NCI-H774 (cell line): ENCODE measurements at places on chromosomes 6 and 20.

DNA sequence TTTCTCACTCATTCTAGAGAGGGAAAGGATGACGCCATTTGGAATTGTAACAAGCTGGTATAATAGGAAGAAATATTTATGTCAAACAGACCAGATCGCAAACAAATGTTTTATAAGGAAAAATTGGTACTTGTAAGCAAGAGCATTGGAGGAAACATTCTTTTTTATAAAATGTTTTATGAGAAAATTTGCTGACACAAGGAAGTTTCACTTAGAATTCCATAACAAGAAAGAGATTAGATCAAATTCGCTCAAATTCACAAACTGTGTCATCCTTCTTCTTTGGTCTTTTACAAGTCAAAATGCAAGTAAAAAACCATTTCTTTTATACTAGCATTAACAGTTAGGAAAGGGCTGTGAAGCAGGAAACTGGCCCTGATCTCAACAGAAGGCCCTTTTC, 179.9 kb downstream of the TRDN start:
- no peak for DNase-seq

DNA sequence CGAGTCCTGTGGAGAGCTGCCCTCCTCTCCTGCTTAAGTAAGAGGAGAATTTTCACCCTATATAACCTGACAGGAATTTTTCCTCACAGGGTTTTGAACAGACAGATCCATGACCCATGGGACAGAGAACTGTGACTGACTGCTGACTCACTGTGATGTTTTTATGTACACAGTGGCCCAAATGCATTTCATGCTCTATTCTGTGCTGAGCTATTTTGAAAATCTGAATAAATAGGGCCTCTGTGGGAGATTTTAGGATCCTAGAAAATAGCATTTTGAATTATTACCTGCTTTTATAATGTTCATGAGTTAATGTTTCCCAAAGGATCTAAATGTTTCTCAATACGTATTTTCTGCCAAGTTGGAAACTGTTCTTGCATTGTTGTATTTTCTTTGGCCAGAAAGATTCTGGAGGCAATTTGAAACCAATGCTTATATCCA, 577.4 kb downstream of the HTR1B start:
- no peak for DNase-seq

- no peak for DNase-seq
Observed at GRCh38 chr6:451847-452246, 60.3 kb downstream of the IRF4 start.

GRCh38 chr6:18997375-18997826, 610.3 kb downstream of the RNF144B start:
- DNase-seq: peak; percentile 18

DNA sequence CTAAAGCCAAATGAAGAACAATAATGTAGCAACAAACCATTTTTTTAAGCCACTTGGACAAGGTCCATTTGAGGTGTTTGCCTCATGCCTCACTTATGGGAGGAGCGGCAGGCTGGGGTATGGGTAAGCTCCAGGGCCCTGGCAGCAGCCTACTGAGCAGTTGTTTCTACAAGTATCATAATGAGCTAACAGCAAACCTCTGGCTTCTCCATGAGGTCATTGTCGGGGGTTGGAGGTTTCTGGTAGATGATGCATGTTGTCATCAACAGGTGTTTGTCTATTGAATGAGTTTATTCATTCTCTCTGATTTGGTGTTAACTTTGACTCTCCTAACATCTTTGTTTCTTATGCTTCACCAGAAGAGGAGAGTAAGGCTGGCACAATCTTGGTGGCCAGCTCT, 150.7 kb downstream of the TBC1D7 start:
- DNase-seq: no peak

DNA sequence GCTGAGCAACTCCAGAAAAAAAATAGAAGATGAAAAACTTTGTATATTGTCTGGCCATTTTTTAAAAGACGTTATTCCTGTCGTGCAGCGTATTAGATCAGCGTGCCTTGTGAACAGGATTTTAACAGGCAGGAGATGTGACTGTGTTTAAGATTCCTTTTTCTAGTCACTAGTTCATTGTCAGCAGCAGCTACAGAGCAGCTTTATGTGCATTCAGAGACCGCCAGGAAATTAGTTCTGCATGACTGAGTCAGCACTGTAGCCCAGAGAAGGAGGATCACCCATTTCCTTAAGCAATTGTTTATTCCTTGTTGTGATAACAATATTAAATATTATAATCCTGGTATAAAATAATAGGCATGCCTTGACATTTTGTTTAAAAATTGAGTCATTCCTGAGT, 75.4 kb upstream of the ADGRB3 start:
- peak; percentile 81 for DNase-seq

- DNase-seq: no peak
Observed at GRCh38 chr20:19974630-19975435, 42.3 kb upstream of the NAA20 start.

DNA sequence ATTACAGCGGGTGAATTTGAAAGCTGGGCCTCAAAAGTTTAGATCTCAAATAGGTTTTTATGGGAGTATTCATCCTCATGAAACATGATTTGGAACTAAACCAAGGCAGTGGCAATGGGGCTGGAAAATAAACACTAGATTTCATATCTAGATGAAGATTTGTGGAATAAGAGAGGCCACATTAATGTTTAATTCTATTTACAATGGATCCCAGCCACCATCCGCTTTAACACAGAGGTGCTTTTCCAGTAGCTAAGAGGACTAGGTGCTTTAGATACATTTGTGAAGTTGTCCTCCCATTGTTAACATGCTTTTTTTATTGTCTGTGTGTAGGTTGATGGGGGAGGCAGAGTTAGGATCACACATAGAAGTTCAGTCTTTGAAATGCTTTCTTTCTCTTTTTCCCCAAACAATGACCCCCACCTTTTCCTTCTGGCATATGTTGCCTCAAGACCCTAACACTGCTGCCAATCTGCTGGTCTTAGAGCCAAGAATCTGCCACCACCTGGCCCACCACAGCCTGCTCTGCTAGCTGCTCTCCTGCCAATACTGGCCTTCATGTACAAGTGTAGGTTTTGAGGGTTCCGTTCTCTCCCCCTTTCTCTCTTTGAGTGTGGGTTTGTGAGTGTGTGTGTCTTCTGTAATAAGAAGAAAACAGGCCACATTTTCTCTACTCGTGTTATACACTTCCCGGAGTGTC, 27.8 kb upstream of the GFRAL start:
- DNase-seq: no peak

DNA sequence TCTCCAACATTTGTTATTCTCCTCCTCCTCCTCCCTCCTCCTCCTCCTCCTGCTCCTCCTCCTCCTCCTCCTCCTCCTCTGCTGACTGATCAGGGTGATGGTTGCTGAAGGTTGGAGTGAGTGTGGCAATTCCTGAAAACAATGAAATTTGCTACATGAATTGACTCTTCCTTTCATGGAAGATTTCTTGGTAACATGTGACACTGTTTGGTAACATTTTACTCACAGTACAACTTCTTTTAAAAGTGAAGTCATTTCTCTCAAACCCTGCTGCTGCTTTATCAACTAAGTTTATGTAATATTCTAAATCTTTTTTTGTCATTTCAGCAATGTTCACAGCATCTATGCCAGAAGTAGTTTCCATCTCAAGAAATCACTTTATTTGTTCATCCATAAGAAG, 543.0 kb downstream of the MAFB start:
- DNase-seq: no peak

DNA sequence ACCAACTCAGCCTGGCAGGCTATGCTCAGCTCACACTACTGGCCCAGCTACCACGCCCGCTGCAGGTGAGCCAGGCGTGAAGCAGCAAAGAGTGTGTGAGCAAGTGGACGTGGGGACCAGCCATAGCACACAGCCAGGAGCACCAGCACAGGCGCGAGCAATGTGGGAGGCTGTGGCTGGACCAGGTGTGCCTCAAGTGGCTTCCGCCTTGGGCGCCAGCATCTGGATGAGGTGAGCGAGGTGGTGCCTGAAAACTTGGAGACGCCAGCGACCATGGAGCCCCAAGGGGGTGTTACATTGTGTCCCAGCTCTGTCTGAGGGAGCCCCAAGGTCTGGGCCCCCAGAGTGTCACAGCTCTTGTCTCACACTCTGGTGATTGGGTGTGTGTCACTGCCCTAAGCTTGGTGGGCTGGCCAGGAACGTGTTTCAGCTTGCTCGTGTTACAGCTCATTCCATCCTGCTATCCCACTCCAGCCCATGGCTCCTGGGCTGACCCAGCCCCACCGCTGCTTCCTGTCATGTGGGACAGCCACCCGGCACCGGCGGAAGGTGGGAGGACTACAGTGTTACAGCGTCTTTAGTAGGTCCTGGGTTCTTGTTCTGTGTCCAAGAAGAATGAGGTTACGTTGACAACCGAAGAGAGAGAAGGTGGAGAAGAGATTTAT, 508.0 kb upstream of the MMS22L start:
- no peak for DNase-seq

DNA sequence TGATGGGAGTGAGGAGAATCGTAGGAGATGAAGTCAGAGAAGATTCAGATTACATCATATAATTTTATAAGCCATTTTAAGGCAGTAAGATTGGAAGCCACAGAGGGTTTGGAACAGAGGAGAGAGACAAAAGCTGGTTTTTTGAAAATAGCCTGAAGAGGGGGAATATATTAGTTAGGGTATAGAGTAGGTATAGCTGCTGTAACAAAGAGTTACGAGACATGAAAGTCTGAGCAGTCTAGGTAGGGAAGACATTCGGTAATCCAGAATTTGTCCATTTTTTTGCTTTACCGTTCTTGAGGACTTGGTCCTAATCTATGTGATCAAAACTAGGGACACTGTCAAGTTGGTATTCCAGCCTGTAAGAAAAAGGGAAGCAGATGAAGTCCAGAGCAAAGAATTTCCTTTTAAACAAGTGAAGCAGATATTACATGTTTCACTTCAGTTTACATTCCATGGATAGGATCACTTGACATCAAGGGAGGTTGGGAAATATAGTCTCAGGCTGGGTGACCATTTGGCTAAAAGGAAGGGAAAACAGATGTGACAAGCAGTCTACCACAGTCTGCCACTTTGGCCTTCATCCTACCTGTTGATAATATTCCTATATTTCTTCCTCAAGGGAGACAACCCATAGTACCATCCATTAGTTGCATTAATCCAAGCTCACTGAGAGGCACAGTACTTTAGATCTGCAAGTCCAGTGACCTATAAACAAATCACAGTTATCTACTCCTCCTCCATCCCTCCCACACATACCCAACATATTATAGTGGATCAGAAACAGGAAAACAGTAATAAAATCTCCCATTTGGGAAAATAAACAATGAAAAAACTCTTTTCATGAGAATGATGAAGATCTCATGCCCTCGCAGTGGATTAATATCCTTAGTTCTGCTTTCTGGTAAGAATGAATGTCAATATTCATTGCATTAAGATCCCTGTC, 10.2 kb downstream of the FAM135A start:
- DNase-seq: no peak

GRCh38 chr20:14410869-14411555, 73.6 kb upstream of the FLRT3 start:
- DNase-seq: no peak

DNA sequence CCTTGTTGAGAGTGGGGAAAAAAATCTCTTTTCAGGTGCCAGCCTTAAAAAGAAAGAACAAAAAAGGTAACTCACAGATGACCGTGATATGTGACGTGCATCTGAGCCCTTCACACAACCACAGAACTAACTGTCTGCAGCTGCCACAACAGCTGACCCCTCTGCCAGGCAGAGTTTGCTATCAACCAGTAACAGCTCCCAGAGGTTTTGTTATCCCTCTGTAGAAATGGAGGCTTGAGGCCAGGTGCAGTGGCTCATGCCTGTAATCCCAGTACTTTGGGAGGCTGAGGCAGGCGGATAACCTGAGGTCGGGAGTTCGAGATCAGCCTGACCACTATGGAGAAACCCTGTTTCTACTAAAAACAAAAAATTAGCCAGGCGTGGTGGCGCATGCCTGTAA, 42.8 kb downstream of the SLC52A3 start:
- DNase-seq: no peak

DNA sequence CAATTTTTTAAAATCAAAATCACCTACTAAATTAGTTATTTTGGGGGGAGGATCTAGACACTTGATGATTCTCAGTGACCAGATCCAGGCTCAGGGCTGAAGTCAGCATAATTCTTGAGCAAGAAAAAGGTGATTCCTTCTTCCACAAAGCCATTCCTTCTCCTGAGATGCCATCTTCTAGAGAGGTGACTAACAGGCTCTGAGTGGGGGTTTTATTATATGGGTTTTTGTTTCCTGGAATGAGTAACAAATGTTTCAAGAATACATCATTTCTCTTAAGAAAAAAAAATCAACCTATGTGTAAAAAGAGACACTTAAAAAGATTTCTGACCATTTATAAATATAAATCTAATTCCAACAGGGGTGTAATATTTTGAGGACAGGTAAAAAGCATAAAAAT, 154.3 kb downstream of the NFATC2 start:
- no peak for DNase-seq

GRCh38 chr6:20154753-20155152, 57.5 kb downstream of the MBOAT1 start:
- DNase-seq: no peak

DNA sequence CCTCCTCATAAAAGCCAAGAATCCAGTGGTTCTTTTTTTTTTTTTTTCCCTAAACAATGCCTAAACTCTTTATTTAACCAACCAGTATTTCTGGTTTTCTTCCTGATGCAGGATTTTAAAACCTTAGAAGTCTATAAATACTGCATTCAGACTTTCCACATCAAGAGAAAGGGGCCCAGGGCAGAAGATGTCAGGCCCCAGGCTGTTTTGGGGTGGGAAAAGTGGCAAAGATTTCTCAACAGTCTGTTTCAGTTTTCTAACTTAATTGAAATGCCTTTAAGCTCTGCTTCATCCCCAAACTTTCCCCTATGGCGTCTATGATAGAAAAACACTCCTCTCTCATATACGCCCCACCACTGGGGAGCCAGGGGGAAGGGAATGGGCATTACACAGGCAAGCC, 33.1 kb downstream of the QRSL1 start:
- no peak for DNase-seq

GRCh38 chr20:37430778-37431460, 85.0 kb downstream of the SRC start:
- DNase-seq: peak; percentile 17

DNA sequence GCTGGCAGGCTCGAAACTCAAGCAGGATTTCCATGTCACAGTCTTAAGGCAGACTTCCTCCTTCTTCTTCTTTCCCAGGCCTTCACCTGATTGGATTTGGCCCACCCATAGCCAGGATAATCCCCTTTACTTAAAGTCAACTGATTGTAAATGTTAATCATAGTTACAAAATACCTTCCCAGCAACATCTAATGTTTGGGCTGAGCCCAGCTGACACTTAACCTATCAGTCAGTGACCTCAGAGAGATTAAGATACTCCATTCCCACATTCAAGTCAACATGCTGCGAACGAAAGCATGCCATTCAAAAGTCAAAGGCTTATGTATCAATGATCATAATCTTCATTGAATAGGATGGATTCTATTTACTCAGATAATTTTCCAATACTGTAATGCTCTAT, 16.0 kb downstream of the MAP7 start:
- DNase-seq: no peak

GRCh38 chr20:33833333-33833732, 22.2 kb downstream of the CHMP4B start:
- no peak for DNase-seq

DNA sequence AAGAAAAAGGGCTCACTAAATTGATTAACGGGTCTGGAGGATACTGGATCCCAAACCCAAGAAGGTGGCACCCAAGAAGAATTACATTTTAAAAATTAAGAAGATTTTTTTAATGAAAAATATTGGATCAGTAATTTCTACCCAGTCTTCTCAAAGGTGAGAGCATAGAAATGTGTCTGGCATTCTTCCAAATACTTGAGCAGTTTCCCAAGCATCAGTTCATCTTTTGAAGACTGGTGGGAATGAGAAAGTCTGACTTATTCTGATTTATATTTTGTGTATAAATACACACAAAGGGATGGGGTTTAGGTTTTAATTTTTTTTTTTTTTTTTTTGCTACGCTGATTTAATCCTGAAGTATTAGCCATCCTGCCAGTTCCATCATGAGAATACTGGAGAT, 3.3 kb downstream of the MGME1 start:
- DNase-seq: no peak
